Fibroblast of lung (primary cell): ENCODE measurements at places on chromosomes 1 and 21. TPM values are rescaled to one million over a fixed set of nuclear protein-coding genes. Genes with fewer than 3 reads are reported as not detected.

The RHOU gene
- 11.4 and 20.8 TPM in 2 replicates for total RNA-seq

The SPRR2D gene
- not detected in 2 replicates for total RNA-seq

The NBPF6 gene
- total RNA-seq, result not detected in 2 replicates

The SPTA1 gene
- total RNA-seq, result under 0.01 and 0.17 TPM in 2 replicates

The OR13G1 gene
- total RNA-seq, result not detected in 2 replicates

The OPRD1 gene
- total RNA-seq, result under 0.01 TPM in 1 of 2 replicates, not detected in the other

The RIPPLY3 gene
- not detected in 2 replicates for total RNA-seq

The CD34 gene
- under 0.01 and 0.26 TPM in 2 replicates for total RNA-seq

The DESI2 gene
- total RNA-seq, result 47.2 and 49.3 TPM in 2 replicates

The AUNIP gene
- under 0.01 and 0.33 TPM in 2 replicates for total RNA-seq

The PAQR7 gene
- 11.6 and 15.9 TPM in 2 replicates for total RNA-seq

The ANKRD13C gene
- 30.2 and 31.1 TPM in 2 replicates for total RNA-seq

The ADORA3 gene
- total RNA-seq, result not detected in 2 replicates

The GPR89A gene
- 22.1 and 23.6 TPM in 2 replicates for total RNA-seq

The NPHS2 gene
- not detected in 2 replicates for total RNA-seq

The HHIPL2 gene
- under 0.01 and 0.33 TPM in 2 replicates for total RNA-seq

The FCRL5 gene
- not detected in 2 replicates for total RNA-seq

The NAV1 gene
- total RNA-seq, result 7.2 and 19.8 TPM in 2 replicates

The ITLN2 gene
- not detected in 2 replicates for total RNA-seq

The EIF2D gene
- total RNA-seq, result 50.1 and 53.0 TPM in 2 replicates

The KRTAP19-4 gene
- total RNA-seq, result not detected in 2 replicates

The ISG15 gene
- 74.7 and 93.3 TPM in 2 replicates for total RNA-seq

The UMODL1 gene
- not detected in 2 replicates for total RNA-seq

The OR2L2 gene
- total RNA-seq, result under 0.01 TPM in 1 of 2 replicates, not detected in the other

The PTPN7 gene
- total RNA-seq, result not detected in 2 replicates

The ERG gene
- total RNA-seq, result under 0.01 and 0.26 TPM in 2 replicates
